A549 (cell line): ENCODE measurements at places on chromosomes 1 and 21. TPM values are rescaled to one million over a fixed set of nuclear protein-coding genes. Genes with fewer than 3 reads are reported as not detected.

Gene ZBTB8OS
- 101 to 106 TPM (median 104 TPM) in 3 replicates for polyA plus RNA-seq

Gene CFHR2
- not detected in 3 replicates for polyA plus RNA-seq

Gene KCNJ9
- polyA plus RNA-seq: not detected in 3 replicates

Gene NEK2
- 38.1 to 45.1 TPM (median 42.0 TPM) in 3 replicates for polyA plus RNA-seq

Gene NLRP3
- not detected in 3 replicates for polyA plus RNA-seq

Gene DYNLT5
- not detected in 3 replicates for polyA plus RNA-seq

Gene MARK1
- 0.05 to 0.22 TPM (median 0.05 TPM) in 3 replicates for polyA plus RNA-seq

Gene SPRR2G
- polyA plus RNA-seq: not detected in 3 replicates

Gene BTBD19
- polyA plus RNA-seq: 4.5 to 8.9 TPM (median 7.4 TPM) in 3 replicates

- DNase-seq: peak; percentile 9
Observed at GRCh38 chr1:98210064-98210463, 289.2 kb upstream of the DPYD start.

DNA sequence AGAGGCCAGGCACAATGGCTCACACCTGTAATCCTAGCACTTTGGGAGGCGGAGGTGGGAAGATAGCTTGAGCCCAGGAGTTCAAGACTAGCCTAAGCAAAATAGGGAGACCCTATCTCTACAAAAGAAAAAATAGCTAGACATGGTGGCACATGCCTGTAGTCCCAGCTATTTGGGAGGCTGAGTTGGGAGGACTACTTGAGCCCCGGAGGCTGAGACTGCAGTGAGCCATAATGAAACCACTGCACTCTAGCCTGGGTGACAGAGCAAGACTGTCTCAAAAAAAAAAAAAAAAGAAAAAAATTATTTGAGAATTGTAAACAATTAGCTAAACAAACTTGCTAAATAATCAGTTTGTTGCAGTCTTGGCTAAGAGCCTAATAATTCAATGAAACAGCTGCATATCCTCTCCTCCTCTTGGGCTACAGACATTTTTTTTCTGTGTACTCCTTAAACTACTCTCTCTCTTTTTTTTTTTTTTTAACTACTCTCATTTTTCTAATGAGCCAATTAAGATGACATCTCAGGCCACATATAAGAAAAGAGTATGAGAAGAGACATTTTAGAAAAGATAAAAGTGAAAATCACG, 10.5 kb upstream of the DNAJB4 start:
- no peak for DNase-seq

- no peak for DNase-seq
Observed at GRCh38 chr21:40060083-40060677, 192.9 kb downstream of the PCP4 start.

- DNase-seq: no peak
Observed at GRCh38 chr1:117114877-117115276, 6.7 kb downstream of the TRIM45 start.

- DNase-seq: no peak
Observed at GRCh38 chr1:24451746-24452145, 36.1 kb downstream of the NIPAL3 start.

DNA sequence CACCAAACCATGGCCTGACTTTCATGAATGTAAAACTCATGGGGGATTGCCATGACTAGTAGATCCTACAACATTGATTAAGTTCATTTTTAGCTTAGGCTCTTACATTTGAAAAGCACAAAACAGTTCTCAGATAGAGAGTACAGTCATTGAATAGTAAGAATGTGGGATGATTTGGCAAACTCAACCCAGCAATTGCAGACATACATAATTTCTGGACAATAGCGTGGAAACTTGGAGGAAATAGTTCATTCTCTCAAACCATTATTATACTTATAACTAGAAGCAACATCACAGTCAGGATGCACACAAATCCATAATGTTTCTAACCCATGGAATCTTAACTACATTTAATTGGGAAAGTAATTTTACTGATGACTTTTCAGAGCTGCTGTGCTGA, 598.2 kb downstream of the LMO4 start:
- DNase-seq: no peak

DNA sequence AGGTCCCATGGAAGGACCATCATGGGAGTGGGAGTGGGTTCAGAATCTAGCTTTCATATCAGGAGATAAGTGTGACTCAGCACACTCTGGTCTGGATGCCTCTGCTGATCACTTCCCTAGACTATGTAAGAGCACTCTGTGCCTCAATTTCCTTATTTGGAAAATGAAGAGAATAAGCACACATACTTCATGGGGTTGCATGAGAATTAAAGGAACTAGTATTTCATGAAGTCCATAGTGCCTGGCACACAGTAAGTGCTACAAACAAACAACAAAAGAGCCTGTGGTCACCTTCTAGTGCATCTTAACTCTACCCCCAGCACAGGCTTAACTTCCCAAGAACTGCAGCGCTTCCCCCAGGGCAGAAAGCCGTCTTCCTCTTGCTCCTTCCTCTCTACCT, 9.6 kb upstream of the IL20 start:
- DNase-seq: no peak

GRCh38 chr1:33086384-33086850, 5.5 kb downstream of the AZIN2 start:
- DNase-seq: peak; percentile 83

DNA sequence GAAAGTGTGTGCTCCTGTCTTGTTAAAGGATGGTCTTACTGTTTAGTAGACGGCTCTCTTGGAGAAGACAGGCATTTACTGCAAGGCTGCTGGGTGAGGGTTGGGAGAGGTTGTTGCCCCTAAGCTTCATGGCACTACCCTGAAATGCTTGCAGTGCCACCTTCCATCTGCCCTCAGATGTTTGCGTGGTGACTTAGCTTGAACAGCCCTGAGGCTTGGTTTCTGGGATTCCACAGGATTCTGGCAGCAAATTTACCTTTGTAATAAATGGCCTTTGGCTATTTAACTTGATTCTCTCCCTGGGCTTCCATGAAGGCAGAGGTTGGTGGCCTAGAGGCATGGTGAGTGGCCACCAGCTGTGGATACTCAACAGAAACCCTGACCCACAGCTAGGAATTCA, 11.6 kb downstream of the MTARC1 start:
- no peak for DNase-seq

DNA sequence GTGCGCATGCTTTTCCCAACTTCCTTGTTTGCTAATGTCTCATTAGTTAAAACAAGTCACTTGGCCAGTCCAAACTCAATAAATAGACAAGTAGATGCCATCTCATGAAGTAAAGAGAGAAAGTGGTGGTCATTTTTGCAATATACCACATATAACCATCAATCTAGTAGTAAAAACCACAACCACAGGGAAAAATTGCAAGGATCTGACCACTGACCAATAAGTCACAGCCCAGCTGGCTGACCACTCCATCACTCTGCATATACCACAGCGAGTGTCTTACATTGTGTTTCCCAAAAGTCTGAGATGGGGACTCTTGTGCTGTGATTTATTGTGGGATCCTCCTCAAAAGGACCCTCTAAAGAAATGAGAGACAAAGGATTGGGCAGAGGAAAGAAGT, 76.0 kb downstream of the FH start:
- no peak for DNase-seq

DNA sequence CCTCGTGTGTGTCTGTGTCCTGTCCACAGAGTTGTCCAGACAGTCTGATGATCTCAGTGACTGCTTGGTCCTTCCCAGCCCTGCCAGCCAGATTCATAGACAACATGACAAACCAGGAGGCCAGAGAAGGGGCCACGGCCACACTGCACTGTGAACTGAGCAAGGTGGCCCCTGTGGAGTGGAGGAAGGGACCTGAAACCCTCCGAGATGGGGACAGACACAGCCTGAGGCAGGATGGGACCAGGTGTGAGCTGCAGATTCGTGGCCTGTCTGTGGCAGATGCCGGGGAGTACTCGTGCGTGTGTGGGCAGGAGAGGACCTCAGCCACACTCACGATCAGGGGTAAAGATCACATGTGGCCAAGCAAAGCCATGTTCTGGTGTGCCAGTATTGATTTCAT, 96.4 kb downstream of the OBSCN start:
- DNase-seq: no peak

DNA sequence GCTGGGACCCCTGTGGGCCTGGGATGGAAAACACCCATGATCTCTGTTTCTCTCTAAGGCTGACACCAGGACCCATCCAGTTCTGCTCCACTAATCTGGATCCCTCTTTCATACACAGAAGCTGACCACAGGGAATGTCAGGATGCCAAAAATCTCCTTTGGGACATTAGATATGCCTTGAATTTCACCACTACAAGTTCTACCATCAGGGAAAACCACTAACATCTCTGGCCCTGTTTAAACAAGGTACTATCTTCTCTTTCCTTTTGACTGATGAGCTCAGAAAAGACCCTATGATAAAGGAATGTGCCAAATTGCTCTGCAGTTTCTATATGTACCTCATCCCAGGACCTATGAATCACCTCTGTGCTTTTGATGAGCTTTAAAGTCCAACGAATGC, 10.2 kb upstream of the PLXNA2 start:
- DNase-seq: no peak

DNA sequence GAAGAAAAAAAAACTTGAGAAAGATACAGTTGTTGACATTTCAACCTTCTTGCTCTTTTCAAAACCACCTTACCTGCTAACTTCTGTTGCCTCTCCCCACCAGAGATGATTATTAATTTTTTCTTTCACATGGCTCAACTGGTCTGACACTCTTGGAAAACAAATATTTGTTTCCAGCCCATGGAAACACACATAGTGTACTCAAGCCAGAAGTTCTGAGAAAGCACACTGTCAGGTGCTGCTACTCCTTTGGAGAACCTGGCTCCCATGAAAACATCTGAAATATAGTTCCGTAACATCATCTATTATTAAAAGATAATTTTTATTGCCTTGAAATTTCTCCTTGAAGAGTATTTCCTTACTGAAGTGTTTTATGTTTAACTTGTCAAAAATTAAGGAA, 145.0 kb upstream of the C1orf105 start:
- DNase-seq: no peak
